ENCODE measurements at places on chromosomes 2 and 18. TPM values are rescaled to one million over a fixed set of nuclear protein-coding genes. Genes with fewer than 3 reads are reported as not detected.

AQP12B gene
- 217 TPM for polyA plus RNA-seq

- DNase-seq = no peak
- peaks cover 10% of the 10 kb centered on the region for H3K4me1 ChIP-seq
- no peak overlapping the region for H3K27ac ChIP-seq
These were observed 25.7 kb downstream of the ANKRD62 start for GRCh38 chr18:12119358-12119757.

GRCh38 chr2:144162652-144163051 lies 357.3 kb downstream of the ZEB2 start:
- no peak overlapping the region for H3K27ac ChIP-seq
- H3K4me3 ChIP-seq = no peak overlapping the region
- H3K36me3 ChIP-seq = no peaks in the 10 kb centered on the region

ANKRD29 gene
- 2.0 TPM for polyA plus RNA-seq

- DNase-seq = peak; percentile 41
- H3K27ac ChIP-seq = peak overlapping the region; percentile 65
- no peaks in the 10 kb centered on the region for H3K36me3 ChIP-seq
- no peaks in the 10 kb centered on the region for H3K27me3 ChIP-seq
- H3K4me1 ChIP-seq = peaks cover 18% of the 10 kb centered on the region
- no peak overlapping the region for H3K4me3 ChIP-seq
These were observed 34.3 kb upstream of the PPP1CB start for GRCh38 chr2:28717339-28717758.

DNA sequence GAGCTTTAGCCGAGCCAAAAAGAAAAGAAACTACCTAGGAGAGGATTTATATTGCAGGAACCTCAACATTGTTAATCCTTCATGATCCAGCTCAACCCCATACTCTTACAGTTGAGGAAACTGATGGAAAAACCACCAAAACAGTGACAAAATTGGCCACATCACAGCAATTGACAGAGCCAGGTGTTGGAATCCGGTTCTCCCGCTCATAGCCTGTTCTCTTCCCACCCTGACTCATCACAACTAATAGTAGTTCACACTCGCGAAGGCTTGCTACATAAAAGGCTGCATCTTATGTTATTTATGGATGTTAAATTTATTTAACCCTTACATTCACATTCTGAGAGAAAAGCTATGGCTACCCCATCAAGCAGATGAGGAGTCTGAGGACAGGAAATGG lies 33.7 kb downstream of the SLC9A4 start:
- no peak overlapping the region for H3K27ac ChIP-seq
- H3K4me3 ChIP-seq = no peak overlapping the region
- H3K27me3 ChIP-seq = no peaks in the 10 kb centered on the region
- DNase-seq = no peak
